NCI-H1436 (cell line): ENCODE measurements at places on chromosomes 7 and 10.
A peak's percentile ranks its signal among the peaks of the same experiment; 100 is the strongest.

DNA sequence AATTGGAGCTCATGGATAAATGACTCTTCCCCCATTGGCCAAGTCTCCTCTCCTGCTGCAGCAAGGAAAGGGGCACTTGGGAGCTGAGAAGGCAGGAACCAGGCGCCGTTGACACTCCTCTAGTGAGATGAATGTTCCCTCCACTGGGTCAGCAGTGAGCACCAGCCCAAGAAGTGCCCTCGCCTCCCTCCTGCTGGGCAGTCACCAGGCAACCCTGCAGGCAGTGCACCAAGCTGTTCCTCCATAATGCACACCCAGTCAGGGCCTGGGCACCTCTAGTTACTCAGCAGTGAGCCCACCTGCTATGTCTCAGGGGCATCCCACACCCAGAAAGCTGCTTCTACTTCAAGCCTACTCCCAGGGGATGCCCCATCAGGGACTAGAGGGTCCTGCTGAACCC lies 84.3 kb downstream of the KCNMA1 start:
- DNase-seq: no peak

DNA sequence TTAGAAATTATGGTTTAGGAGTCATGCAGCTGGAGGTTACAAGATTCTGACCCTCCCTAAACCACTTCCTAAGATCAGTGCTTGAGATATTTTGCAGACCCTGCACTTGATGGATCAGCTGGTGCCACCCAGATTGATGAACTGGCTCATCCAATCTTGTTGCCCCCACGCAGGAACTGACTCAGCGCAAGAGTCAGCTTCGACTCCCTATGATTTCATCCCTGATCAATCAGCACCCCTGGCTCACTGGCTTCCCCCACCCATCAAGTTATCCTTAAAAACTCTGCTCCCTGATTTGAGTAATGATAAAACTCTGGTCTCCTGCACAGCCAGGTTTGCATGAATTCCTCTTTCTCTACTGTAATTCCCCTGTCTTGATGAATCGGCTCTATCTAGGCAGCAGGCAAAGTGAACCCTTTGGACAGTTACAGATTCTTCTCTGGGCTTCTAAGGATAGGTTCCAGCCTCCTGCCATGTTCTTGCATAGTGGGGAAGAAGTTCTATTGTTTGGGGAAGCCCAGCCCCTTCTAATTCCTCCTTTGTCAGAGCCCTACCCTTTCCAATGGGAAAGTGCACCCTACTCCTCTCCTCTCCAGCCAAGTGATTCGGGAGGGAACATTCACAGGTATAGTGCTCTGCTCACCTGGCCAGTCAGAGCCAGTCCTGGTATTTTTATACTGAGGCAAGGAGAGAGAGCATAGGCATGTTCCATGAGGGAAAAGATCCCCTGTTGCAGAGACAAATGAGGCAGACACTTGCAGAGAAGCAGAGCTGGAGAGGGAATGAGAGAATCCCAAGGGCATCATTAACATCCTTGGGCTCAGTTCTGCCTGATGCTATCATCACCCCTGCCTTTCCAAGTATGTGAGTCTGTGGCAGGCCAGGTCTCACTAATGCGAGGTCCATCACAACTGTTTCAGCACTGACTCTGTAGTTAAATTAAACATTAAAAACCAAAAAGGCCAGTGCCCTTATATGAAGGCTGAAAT lies 224.4 kb upstream of the GALNT17 start:
- DNase-seq: no peak

DNA sequence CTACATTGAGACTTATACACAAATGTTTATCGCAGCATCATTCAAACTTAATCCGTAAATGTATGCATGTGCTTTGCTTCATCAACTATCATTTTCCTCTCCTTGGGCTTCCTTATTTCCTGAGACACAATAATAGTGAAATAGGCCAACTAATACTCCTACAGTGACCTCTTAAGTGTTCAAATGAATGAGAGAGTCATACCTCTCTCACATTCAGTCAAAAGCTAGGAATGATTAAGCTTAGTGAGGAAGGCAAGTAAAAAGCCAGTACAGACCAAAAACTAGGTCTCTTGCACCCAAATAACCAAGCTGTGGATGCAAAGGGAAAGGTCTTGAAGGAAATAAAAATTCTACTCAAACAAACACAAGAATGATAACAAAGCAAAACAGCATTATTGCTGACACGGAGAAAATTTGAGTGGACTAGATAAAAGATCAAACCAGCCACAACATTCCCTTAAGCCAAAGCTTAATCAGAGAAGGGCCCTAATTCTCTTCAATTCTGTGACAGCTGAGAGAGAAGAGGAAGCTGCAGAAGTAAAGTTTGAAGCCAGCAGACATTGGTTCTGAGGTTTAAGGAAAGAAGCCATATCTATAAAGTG lies 72.3 kb downstream of the GLCCI1 start:
- DNase-seq: no peak

DNA sequence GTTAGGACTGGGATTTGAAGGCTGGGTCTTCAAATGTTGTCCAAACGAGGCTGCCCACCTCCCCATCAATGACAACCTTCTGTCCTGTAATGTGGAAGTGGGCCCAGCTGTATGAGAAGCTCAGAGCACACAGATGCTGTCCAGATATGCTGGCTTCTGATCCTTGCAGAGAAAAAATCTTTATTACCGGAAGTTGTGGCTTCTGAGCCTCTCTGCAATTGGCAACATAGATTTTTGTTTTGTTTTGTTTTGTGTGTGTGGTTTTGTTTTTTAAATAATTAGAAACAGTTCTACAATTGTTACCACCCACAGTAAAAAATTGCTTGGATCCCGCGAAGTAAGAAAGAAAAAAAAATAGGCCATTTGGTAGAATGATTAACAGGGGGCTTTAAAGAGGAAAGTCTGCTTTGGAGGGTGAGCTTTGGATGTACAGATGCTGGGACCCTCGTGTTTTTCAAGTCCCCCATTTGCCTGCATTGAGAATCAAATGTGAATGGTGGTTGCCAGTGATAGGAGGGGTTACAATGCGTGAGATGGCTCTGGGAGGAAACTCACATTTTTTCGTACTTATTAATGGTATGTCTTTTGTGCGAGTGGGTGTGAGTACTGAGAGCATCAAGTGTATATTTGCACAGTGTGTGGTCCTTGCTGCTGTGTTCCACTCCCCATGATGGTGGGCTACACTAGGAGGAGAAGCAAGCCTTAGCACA lies 153.2 kb downstream of the TCF7L2 start:
- no peak for DNase-seq

DNA sequence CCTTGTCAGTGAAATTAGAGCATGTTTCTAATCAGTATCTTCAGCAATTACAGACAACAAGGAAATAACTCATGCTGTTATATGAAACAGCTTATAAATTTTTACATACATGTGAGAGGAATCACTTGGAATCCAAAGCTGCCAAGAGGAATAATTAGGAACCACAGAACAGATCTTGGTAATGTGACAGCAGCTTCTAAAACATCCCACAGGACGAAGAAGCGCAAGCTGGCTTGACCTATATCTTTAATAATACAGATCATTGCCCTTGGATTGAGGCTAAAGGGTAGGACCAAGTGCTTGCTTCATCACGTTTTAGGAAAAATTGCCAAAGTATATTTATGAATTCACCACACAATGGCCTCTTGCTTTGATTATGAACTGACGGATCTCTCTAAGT lies 869.8 kb downstream of the LRMDA start:
- DNase-seq: no peak

DNA sequence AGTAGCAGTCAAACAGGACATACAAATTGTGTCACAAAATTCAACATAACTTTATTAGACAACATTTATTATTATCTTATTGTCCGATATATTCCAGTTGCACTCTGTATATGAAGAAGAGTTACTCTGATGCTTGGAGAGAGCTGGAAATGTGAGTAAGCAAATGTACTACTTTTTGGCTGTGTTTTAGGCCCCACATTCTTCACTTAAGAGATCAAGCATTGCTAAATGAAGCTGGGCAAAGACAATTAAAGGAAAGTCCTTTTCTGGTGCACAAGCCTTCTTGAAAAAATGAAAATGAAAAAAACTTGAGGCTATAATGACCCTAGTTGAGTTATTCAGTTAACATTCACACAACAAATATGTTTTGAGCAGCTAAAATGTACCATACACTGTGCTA lies 26.1 kb downstream of the MYPN start:
- no peak for DNase-seq

GRCh38 chr7:17706734-17707133 lies 233.6 kb downstream of the SNX13 start:
- peak; percentile 36 for DNase-seq

- no peak for DNase-seq
Measured at GRCh38 chr7:135160858-135161653, 9.5 kb downstream of the CYREN start.

- no peak for DNase-seq
Measured at GRCh38 chr10:132192991-132193665, 6.4 kb downstream of the DPYSL4 start.
